ENCODE measurements at places on chromosomes 3 and 15.
A peak's percentile ranks its signal among the peaks of the same experiment; 100 is the strongest.

GRCh38 chr15:75069301-75069925 lies 46.0 kb downstream of the PPCDC start:
- DNase-seq = no peak

DNA sequence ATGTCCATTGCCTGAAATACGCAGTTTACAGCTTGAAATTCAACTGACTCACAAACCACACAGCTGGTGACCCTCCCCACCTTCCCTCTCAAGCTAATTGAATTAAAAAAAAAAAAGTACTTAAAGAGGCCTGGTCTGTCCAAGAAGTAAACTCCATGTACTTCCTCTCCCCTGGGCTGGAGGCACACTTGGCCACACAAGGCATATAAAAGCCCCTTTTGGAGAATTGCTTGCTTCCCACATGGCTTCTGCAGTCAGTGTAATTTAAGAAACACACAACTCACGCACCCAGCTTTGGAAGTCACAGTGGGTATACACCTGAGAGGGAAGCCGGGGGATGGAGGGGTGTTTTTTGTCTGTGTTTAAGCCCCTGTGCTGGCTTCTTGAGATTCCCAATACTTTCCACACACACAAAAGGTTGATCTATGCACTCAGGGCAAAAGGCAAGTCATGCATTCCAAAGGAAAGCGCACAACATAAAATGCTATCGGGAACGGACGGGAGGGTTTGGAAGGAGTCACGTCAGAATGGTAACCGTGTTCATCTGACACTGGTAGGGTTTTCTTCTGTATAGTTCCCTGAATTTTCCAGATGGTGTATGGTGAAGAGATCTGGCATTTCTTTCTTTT lies 106.6 kb upstream of the ALDH1A3 start:
- DNase-seq = no peak

DNA sequence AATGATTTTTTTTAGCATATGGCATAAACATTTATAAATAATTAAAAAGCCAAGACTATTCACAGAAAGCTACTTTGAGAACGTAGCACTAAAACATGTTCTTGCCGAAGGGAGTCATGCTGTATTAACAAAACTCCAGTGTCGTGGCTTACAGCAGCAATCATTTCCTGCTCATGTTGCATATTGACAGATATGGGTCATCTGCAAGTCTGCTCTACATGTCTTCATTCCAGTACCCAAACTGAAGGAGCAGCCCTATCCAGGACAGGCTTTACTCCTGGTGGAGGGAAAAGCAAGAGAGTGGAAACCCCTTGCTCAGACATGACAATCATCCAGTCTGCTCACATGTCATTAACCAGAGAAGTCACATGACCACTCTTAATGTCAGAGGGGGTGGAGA lies 87.6 kb downstream of the NEK11 start:
- DNase-seq = no peak

DNA sequence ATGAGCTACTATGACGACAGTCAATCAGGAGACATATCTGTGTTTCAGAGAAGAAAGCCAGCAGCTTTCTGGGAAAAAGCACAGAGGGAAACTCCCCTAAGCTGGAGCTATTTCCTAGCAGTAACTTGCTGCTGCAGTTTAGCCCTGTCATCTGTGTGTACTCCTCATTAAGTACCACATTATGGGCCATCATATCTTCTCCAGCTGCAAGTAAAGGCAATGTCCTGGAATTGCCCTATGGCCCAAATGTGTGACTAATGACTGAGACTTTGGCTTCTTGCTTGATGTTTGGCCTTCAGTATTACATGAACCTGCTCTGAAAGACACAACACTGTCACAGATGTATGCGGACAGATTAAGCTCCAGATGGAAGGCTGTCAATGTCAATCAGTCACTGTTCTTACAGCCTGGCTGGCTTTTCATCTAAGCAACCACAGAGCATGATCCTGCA lies 190.8 kb downstream of the FHIT start:
- DNase-seq = peak; percentile 43

DNA sequence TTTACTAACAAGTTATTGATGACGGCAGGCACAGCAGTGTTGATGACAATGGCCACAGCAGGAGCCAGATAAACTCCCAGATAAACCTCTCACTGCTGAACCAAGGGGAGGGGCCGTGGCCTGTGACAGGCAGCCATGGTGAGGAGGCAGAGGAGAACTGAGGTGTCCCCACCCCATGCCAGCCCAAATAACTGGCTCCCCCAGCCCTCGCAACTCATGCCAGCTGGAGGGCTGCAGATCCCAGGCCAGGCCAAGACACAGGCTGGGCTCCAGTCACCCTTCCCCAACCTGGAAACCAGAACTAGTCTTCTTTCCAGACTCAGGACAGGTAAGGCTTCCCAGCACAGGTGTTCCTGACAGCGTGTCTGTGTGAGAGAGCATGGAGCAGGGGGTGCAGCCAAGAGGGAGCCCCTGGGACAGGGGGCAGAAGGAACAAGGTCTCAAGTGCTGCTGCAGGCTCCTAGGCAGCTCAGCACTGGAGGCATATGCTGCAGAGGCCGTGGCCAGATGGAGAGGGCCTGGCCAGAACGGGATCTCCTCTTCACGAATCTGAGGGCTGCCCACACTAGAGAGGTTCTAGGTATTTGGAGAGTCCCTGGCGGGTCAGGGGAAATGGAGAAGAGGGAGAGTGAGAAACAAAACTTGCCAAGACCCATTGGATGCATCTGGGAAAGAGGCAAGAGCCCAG lies 15.9 kb downstream of the PLA2G4F start:
- DNase-seq = no peak

DNA sequence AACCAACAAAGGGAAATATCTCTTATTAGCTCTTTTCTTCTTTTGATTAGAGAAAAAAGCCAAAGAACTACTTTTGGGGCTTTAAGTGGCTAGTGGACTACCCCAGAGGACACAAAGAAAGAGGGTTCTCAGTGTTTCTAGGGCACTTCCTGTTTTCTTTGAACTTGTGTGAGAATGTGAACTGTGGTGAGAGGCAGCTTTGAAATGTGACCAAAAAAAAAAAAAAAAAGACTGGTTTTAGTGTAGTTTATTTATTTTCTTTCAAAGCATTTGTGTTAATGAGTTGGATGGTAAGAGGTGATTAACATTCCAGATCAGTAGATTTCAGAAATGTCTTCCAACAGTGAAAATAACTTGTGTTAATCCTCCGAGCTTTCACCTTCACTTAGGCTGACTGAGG lies 32.4 kb downstream of the SELENOT start:
- peak; percentile 40 for DNase-seq

- DNase-seq = no peak
These were observed 41.1 kb upstream of the LIPC start for GRCh38 chr15:58390655-58391054.

DNA sequence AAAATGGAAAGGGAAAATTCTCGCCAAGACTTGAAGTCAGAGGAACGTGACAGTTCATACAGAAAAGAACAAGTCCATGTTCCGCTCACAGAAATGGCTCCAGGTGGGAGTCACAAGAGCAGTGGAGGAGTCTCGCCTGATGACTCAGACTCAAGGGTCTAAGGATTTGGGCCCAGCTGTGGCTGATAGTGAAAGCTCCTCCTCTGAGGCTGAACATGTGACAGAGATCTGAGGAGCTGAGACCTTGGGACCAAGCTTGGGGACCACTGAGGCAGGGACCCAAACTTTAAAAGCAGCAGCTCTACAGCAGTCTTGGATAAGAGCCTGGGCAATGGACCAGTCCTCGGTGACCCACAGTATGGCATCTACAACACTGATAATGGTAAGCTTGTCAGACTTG lies 9.3 kb upstream of the VEPH1 start:
- no peak for DNase-seq

DNA sequence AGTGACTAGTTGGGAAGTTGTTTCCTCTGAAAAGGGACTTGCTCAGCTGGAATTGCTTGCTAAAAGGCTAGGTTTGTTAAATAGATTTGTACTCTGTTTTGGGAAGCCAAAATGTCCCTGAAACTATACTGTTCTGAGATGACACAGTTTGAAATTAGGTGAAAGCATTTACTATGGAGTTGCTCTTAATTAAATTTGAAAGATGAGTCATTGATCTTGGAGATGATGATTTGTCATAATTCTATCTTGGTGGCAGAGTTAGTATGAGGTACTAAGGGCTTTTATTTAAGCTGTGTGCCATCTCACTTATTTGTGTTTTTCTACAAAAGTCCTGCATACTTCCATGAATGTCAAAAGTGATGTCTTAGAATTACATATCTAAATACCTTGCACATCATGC lies 320.9 kb downstream of the PTPRG start:
- DNase-seq = no peak

DNA sequence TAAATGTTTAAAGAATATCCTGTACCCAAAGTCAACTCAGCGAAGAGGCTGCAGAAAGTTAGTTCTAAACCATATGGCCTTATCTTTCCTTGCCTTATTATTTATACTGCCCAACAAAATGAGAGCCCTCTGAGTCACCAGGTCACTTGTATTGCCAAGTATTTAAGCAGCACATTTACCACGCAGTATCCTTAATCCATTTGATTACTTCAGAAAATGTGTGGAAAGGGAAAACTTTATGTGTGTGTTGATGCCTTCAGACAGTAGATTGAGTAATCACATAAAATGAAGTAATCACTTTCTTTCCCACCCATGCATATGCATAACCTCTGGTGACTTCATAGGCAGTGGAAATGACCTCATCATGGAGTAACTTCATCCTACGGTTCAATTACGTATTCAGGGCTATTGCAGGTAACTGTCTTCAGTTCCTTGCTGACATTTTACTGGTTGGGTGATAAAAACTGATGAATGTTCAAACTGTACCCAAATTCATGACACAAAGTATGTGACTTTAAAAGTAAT lies 7.5 kb upstream of the CADPS start:
- no peak for DNase-seq

- no peak for DNase-seq
These were observed 1.6 kb upstream of the DCBLD2 start for GRCh38 chr3:98903099-98903498.

GRCh38 chr3:28476194-28476593 lies 127.6 kb upstream of the AZI2 start:
- DNase-seq = peak; percentile 37

- DNase-seq = no peak
These were observed 52.9 kb upstream of the ITGA11 start for GRCh38 chr15:68484696-68485400.

DNA sequence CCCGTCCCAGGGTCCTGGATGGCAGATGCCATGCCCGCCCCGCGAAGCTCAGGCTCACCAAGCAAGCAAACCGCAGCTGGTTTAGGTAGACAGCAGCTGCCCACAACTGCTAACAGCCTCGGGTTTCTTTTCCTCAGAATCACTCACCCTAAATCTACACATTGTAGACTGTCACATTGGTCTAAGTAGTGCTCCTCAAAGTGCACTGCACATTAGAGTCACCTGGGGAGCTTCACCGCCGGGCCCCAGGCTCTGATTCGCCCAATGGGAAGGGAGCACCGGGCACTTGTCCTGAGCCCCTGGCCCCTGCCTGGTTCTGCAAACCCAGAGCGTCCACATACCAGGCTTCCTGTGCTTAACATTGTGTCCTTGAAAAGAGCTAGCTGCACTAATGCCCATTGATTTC lies 752 bp downstream of the OCA2 start:
- no peak for DNase-seq

GRCh38 chr3:152737021-152737908 lies 97.7 kb upstream of the P2RY1 start:
- DNase-seq = no peak

DNA sequence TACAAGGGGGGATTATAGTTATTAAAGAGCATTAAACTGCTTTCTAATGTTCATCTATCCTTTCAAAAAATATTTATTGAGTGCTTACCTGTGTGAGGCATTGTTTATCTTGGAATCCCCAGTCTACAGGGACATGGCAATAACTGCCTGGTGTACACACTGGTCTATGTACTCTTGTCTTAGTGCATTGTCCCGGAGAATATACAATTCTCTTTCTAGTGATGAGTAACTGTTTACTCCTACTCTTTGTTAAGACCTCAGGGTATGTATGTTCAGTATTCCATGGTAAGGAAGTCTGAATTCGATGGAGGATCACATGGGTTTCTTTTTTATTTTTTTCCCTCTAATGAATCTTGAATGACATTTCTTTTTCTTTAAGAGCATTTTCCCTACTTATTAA lies 772.4 kb upstream of the NR2F2 start:
- DNase-seq = no peak

DNA sequence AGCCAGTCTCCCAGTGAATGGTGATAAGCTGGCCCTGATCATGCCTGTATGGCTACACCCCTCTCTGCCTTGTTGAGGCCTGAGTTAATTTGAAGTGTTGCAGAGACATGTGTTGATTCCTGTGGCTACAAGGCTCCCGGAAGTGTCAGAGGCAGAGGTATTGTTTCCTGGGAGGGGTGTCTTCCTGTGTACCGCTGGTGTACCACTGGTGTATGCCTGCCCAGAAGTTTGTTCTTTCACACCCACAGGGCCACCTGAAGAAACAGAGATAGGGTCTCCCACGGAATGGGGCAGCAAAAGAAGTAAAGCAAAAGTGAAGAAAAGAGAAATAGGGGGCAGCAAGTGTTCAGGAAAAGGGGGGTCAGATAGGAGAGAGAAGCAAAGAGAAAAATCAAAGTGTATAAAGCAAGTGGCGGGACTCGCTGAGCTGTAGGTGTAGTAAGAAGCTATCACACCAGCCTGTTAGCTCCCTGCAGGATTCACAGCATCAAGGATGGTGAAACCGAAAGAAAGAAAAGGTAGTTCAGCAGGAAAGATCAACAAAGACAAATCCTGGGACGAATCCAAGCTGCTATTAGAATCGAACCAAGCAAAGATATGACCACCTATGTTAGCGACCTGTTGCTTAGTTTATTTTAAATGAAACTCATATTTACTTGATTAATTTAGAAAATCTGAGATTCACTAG lies 36.6 kb upstream of the CD47 start:
- peak; percentile 82 for DNase-seq

- no peak for DNase-seq
These were observed 112.5 kb downstream of the ZNF385D start for GRCh38 chr3:21638488-21638887.

GRCh38 chr3:97235611-97236315 lies 421.4 kb downstream of the EPHA6 start:
- no peak for DNase-seq

DNA sequence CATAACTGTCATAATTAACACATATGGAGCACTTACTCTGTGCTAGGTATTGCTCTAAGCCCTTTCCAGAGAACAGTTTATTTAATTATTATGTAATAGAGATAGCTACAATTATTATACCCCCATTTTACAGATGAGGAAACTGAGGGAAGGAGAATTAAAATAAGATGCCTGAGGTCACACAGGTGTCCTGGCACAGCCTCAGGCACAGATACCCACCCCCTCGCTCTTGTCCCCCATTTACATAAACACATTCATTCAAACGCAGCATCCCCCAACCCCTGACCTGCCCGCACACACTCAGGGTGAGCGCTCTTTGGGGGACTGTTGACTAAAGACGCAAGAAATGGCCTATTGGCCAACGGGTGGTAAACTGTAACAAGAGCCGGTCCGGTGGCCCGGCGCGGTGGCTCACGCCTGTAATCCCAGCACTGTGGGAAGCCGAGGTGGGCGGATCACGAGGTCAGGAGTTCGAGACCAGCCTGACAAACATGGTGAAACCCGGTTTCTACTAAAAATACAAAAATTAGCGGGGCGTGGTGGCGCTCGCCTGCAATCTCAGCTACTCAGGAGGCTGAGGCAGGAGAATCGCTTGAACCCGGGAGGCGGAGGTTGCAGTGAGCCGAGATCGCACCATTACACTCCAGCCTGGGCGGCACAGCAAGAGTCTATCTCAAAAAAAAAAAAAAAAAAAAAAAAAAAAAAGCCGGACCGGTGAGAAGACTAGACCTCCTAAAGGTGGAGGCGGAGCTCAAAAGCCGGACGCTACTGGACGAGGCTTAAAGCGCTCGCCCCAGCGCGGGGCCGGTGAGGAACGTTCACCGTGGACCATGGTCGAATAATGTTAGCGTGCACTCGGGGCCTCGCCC lies 1.9 kb upstream of the ISL2 start:
- DNase-seq = no peak

GRCh38 chr3:188154809-188155574 lies 1.0 kb downstream of the LPP start:
- no peak for DNase-seq

All from hematopoietic multipotent progenitor cell treated with erythropoietin and hydrocortisone succinate and interleukin-3 and kit ligand, for 8 days (in vitro differentiated cells).